Ovary (tissue), 10 donors: ENCODE measurements at places on chromosomes 1 and 21. TPM values are rescaled to one million over a fixed set of nuclear protein-coding genes. Genes with fewer than 3 reads are reported as not detected.

GRCh38 chr1:15991427-15992186 lies 12.4 kb upstream of the SRARP start:
- no peak for DNase-seq

DNA sequence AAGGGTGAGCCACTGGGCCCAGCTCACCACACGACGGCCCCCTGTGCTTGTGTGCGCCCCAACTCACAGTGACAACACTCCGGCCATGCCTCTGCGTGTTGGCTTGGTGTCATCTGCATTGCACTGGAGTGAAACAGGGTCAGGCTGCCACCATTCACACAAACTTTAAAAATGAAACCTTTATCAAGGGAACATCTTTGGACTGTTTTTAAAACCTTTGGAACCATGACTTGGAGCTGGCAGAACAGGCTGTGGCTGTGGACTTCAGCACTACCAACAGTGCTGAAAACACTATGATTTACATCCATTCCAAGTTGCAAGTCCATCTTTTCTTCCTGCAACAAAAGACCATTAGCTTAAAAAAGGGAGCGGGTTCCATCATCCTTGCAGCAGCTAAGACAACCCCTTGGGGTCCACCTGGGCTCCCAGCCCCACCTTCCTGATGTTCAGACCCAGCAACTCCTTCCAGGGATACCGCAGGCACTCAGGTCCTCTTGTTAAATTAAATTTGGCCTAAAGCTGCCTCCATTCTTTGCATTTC lies 25.6 kb downstream of the POFUT2 start:
- DNase-seq, result no peak

CLCN6 gene
- 14.6 TPM for polyA plus RNA-seq

DNA sequence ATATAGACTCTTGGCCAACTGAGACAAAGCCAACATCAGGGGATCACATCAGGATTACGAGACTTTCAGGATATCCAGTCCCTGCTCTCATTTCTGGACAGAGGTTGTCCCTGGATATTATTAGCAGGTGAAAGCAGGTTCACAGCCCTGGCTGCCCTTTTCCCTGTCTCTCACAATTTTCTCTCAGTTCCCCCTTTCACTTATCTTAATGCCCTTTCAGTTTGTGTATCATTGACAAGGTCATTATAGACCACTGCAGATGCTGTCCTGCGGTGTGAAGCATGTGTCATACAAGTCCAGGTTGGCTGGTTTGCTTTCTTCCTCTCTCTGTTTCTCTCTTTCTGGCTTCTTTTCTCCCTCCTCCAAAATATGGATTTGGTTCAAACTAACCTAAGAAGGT lies 2.1 kb upstream of the KLHDC9 start:
- DNase-seq, result no peak

GRCh38 chr1:34858901-34859445 lies 576 bp downstream of the SMIM12 start:
- peak; percentile 52 for DNase-seq

DNA sequence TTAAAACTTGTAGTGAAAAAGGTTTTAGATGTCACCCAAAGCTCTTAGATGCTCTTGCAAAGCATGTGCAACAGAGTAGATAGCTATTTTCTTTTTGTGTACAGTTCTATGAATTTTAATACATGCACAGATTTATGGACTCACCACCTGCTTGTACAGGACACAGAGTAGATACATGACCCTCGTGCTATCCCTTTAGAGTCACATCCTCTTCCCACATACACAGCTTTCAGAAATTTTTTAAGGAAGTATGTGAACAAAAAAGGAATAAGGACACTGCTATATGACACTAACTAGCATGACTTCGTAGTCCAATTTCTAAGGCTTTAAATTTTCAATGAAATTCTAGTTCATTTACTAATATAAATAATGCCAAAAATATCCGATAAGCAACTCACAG lies 60.9 kb downstream of the ABL2 start:
- no peak for DNase-seq

GRCh38 chr1:248695451-248696132 lies 7.0 kb downstream of the OR14I1 start:
- DNase-seq, result no peak

EFNA1 gene
- polyA plus RNA-seq, result 27.3 TPM

C1QTNF12 gene
- polyA plus RNA-seq, result not detected

DNA sequence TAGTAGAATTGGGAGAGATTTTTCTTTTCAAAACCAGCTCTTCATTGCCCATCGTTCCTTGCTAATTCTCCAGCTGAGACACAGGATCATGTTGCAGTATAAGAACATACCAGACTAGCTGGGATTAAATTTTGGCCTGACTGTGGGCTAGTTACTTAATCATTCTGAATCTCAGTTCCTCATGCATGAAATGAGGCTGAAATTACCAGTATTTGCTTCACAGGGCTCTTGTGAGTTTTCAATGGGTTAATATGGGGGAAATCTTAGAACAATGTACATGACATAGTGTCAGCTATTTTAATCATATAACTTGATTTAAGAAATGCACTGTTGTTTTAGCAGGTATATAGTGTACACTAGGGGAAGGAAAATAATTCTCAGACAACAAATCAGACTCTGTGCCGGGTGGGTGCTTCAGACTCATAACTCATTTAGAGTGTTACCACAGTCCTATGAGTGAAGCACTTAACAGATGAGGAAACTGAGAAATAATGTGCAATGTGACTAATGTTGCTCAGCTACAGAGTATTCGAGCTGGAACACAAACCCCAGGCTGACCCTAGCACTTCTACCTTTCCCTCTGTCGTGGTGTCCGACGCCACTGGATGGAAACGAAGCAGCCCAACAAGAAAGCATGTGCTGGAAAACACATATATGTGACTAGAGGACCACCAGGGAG lies 137.6 kb upstream of the SGIP1 start:
- no peak for DNase-seq

GRCh38 chr1:12634696-12635202 lies 9.1 kb upstream of the AADACL4 start:
- no peak for DNase-seq

DNA sequence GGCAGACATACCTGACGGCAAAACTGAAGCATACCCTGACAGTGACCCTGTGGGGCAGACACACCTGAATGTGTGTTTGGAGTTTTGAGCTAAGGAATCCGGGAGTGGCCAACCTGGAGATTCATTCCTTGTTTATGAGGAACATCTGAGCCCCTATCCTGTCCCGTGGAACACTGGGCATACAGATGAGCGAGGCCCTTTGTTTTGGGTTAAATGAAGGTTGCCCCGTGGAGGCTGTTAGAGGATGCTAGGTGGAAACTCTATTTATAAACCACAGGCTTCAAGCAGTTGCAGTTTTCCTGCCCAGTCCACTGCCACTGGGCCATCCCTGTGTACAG lies 18.1 kb downstream of the GALNT2 start:
- DNase-seq, result no peak

DNA sequence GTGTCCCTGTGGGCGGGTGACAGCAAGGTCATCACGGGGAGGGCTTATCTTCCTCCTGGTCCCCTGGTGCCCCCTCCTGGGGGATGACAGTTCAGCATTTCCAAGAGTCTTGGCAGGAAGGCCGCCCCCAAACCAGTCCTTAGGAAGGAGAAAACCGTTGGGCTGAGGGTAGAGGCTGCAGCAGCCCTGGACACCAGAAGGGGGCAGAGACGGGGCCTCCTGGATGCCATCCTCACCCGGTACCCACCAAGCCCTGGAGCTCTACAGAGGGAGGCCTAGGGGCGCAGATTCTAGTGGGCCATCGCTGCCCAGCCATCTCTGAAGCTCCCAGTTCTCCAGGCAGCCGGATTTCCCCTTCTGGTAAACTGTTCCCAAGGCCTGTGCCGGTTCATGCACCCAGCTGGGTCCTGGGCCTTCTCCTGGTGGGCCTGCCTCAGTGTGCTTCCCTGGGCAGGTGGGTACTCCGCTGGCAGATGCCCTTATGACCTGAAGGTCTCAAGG lies 14.8 kb upstream of the ZNF669 start:
- DNase-seq, result no peak

PBXIP1 gene
- polyA plus RNA-seq, result 105 TPM

DNA sequence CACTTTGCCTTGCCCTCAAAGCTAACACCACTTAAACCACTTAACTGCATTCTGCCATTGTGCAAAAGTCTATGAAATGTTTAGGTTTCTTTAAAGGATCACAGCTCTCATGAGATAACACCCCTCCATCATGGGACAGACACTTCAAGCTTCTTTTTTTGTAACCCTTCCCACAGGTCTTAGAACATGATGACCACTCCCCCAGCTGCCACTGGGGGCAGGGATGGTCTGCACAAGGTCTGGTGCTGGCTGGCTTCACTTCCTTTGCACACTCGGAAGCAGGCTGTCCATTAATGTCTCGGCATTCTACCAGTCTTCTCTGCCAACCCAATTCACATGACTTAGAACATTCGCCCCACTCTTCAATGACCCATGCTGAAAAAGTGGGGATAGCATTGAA lies 7.7 kb downstream of the ADAMTS1 start:
- DNase-seq, result peak; percentile 33

DNA sequence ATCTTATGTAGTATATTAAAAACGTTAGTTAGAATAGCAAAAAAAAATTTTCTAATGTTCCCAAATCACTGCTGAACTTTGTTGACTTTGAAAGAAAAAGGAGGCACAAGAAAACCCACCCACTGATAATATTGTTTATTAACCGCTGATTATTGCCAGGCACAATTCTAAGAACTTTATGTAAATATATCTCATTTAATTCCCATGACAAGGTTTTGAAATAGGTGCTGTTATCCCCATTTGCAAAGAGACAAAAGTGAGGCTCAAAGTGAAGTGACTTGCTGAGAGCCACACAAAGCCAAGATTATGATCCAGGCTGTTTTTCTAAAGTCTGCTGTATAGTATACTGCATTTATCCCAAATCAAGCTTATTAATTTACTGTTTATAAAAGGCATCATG lies 56.4 kb downstream of the SASS6 start:
- no peak for DNase-seq

- no peak for DNase-seq
Observed at GRCh38 chr1:244834543-244835275, 749 bp upstream of the COX20 start.

DNA sequence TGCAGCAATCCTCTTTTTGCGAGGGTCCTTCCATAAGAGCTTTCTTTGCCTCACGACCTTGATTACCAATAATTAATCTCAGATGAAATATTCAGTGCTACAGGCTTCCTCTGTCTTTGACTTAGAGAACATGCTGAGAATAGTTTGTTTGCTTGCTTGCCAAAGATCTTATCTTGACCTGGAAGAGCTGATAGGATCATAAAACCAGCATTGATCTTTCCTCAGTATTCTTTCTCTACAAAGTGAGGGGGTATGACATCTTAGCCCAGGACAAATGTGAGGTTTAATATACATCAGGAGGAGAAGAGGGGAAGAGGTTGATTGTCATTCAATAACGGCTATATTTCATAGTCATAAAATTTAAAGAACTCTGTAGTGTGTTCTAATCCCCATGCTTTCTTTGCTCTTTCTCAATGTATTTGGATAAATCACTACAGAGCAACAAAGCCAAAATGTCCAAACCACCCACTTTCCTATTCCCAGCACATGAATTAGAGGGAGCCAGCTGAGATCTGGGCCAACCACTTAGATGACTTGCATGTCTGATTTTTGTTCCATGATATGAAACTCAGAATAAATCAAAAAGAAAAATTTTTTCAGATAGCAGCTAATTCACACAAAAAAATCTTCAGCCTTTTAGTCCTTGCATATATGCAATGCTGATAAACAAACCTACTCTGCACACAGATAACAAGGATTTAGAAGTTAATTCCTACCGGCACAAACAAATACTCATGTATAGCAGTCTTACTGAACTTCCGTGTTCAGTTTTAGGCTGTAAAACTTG lies 50.5 kb upstream of the IPO9 start:
- no peak for DNase-seq

PRRX1 gene
- polyA plus RNA-seq, result 31.2 TPM

DNA sequence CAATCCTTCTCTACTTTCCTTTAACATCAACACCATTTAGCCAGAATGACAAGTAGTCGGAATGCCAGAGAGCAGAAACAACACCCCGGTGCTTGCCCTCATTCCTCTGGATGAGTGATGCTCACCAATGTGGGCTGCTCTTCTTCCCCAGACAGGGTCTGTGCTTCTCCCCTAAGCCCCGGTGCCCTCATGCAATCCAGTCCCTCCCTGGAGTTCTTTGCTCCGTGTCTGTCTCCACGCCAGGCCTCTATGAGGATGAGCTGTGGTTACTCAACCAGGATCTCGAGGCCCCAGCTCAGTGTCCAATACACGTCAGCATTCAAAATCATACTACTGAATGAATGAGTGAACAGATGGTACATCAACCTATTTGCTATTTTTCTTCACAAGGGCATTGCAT lies 29.7 kb upstream of the PDE9A start:
- DNase-seq, result no peak

PROK1 gene
- polyA plus RNA-seq, result 428 TPM

- no peak for DNase-seq
Observed at GRCh38 chr1:39488793-39489566, 2.5 kb upstream of the BMP8A start.

DNA sequence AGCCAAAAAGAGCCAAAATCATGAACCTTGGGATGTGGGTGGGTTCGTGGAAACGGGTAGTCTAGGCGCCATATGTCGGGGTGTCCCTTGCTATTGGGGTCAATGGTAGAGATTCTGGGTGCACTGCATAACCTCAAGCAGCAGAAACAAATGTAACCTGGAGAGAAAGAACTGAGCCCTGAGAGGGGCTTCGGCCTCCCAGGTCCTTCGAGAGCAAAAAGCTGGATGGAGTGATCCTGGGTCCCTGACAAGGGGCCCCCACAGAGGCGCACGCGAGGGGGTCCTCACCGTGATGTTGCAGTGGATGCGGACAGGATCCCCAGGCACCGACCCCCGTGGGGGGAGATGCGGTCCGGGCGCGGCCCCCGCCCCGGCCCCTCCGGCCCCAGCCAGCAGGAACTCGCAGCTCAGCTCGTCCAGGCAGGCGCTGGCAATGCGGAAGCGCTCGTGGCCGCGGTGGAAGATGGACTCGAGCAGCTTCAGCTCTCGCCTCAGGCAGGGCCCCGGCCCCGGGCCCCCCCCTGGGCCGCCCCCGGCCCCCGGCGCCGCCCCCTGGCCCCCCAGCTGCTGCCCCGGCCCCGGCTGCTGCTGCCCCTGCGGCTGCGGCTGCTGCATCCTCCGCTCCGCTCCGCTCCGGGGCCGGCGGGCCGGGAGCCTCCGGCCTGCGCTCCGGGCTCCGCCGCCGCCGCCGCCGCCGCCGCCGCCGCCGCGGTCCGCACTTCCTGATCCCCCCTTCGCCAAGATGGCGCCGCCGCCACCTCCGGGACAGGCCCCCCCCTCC lies at the start of gene UBE2Q1:
TSS of gene UBE2Q1 (minus strand) at position 724 of the 781 bp plus-strand sequence. CDS start at position 615, 109 bp downstream.
- peak; percentile 53 for DNase-seq

EFHD2 gene
- 25.5 TPM for polyA plus RNA-seq

- no peak for DNase-seq
Observed at GRCh38 chr1:4752059-4752458, 97.7 kb downstream of the AJAP1 start.

C1orf141 gene
- polyA plus RNA-seq, result 11.2 TPM

GRCh38 chr1:227892489-227893299 lies 55.0 kb downstream of the WNT9A start:
- DNase-seq, result peak; percentile 52

MCOLN3 gene
- 0.71 TPM for polyA plus RNA-seq

FBLIM1 gene
- 59.2 TPM for polyA plus RNA-seq

GRCh38 chr1:78676993-78677392 lies 27.4 kb downstream of the IFI44 start:
- no peak for DNase-seq

GRCh38 chr1:22452481-22452957 lies 868 bp downstream of the ZBTB40 start:
- peak; percentile 44 for DNase-seq

CHIA gene
- polyA plus RNA-seq, result not detected

LRRC40 gene
- polyA plus RNA-seq, result 8.0 TPM

TCP10L gene
- 0.59 TPM for polyA plus RNA-seq

GRCh38 chr1:108828074-108828961 lies 28.6 kb downstream of the AKNAD1 start:
- peak; percentile 80 for DNase-seq
